ENCODE measurements at places on chromosomes 13 and 19.
A peak's percentile ranks its signal among the peaks of the same experiment; 100 is the strongest.

DNA sequence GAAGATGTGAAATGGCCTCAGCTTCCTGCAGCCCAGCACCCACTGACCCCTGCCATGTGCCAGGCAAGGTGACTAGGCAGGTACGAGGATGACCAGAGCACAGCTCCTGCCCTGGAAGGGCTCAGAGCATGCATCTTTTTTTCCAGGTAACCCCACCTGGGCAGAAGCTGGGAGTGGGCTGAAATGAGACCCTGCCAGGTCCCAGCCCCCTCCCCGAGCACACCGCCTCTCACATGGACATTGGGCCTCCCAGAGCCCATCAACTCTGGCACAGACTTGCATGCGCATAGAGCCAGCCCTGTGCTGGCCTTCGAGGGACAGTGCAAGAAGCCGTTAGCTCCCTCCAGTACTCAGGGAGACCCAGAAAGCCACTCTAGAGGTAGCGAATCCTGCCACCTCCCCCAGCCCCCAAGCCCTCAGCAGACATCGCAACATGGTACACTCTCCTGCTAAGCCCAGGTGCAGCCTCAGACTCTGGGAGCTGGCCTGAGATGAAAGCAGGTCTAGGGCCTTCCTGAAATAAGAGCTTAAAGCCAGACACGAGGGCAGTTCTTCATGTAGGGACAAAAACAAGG is 8.9 kb upstream of the VSTM2B start:
- DNase-seq: no peak

DNA sequence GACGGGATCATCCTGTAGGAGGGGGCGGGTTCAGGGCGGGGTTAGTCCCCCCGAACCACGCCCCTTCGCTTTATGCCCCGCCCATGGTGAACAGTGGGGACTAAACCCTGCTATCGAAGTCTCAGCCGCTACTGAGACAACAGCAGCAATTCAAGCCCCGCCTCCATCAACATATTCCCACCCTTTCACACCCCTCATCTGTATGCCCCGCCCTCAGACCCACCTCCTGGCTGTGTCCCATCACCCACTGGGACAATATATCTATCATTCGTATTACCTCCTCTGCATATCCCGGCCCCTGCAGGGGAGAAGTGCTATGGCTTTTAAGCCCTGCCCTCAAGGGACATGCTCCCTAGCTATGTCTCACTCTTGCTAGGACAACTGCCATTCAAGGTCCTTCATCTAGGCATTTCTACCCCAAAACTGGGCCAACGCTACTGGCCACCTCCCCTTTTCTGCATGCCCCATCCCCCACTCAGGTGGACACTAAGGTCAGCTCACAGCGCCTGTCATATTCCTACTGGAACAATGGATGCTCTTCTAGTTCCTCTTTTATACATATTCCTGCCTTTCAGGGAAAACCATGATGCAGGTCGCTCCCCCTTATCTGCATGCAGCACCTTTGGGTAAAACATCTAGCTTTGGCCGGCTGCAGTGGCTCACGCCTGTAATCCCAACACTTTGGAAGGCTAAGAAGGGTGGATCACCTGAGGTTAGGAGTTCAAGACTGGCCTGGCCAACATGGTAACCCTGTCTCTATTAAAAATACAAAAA is 11.9 kb downstream of the LRFN1 start:
- DNase-seq: peak; percentile 18

- no peak for DNase-seq
Measured at GRCh38 chr13:95382916-95383315, 81.7 kb upstream of the ABCC4 start.

- no peak for DNase-seq
Measured at GRCh38 chr13:76198568-76199163, 562.5 kb downstream of the LMO7 start.

DNA sequence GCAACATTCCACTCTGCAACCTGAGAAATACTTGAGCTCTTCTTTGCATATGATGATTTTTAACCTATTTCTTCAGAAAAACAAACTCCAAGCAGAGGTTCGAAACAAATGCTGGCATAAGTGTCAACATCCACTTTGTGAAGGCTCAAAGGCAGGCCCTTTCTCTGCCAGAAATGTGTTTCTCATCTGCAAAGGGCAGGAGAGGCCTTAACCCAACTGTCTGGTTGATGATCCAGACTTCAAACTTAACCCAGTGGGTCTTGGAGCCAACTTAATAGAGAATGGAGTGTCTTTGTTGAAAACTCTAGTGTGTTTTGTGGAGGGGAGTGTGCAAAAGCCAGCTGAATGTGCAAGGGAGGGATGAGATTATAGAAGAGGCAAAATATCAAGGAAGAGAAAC is 28.3 kb upstream of the ZNF507 start:
- DNase-seq: no peak

DNA sequence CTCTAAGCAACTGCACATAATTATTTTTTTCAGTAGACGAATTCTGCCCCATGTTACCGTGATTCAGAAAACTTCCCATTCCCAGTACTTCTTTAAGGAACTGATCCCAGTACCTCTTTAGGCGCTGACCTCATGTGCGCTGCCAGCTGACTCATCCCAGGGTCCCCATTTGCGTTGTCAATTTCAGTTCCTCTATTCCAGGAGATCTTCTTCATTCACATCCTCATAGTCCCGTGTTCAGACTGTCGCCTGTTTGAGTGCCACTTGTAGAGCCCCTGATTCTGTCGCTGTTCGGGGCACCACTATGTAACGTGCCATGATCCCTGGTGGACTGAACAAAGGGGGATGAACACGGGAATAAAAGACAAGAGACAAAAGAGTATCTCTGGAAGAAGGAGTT is 16.4 kb downstream of the FPR3 start:
- no peak for DNase-seq

- DNase-seq: no peak
Measured at GRCh38 chr13:62678039-62678438, 1262.4 kb upstream of the PCDH20 start.

DNA sequence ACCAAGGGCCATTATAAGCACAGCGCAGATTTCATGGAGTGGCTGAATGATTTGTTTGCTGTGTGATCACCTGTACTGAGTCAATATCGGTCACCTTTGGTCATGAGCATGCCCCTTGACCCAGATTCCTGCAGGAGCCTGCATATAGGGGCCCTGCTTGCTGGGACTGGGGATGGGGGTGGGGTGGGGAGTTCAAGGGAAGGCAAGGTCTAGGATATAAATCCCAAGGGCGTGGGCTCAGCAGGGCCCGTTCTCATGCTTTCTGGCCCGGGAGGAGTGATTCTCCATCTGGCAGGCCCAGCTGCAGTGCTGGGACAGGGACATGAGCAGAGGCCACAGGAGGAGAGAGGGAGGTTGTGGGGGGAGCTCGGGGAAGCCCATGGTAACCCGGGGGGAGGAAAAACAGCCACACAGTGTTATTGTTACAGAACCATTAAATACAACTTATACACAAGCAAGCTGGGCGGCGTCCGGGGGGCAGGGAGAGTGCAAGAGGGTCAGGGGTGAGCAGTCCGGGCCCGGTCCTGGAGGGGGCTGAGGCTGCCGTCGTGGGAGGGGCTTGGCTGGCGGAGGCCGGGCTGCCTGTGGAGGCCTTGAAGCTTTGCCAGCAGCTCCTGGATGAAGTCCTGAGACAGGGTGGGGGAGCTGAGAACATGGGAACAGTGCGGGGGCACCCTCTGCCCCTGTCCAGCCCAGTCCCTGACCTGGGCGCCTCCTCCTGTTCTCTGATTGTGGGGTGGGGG is 5.2 kb downstream of the PPP1R14A start:
- DNase-seq: no peak

DNA sequence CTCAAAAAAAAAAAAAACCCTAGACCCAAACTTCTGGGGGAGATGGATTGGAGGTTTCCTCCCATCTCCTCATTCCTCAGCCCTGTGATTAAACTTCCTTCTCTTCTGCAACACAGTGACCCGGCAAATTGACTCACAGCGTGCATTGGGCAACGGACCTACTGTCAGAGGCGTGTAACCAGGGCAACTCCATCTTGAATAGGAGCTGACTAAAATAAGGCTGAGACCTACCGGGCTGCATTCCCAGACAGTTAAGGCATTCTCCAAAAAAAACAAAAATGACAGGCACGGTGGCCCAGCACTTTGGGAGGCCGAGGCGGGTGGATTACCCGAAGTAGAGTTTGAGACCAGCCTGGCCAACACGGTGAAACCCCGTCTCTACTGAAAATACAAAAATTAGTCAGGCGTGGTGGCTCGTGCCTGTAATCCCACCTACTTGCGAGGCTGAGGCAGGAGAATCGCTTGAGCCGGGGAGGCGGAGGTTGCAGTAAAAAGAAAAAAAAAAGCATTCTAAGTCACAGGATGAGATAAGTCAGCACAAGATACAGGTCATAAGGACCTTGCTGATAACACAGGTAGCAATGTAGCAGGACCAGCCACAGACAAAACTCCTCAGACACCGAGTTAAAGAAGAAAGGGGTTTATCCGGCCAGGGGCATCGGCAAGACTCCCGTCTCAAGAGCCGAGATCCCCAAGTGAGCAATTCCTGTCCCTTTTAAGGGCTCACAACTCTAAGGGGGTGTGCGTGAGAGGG is 5.4 kb upstream of the NLRP7 start:
- peak; percentile 6 for DNase-seq

- peak; percentile 7 for DNase-seq
Measured at GRCh38 chr13:45564133-45564776, 51.3 kb downstream of the ERICH6B start.

- no peak for DNase-seq
Measured at GRCh38 chr19:57152921-57153320, 7.9 kb upstream of the ZIM3 start.

DNA sequence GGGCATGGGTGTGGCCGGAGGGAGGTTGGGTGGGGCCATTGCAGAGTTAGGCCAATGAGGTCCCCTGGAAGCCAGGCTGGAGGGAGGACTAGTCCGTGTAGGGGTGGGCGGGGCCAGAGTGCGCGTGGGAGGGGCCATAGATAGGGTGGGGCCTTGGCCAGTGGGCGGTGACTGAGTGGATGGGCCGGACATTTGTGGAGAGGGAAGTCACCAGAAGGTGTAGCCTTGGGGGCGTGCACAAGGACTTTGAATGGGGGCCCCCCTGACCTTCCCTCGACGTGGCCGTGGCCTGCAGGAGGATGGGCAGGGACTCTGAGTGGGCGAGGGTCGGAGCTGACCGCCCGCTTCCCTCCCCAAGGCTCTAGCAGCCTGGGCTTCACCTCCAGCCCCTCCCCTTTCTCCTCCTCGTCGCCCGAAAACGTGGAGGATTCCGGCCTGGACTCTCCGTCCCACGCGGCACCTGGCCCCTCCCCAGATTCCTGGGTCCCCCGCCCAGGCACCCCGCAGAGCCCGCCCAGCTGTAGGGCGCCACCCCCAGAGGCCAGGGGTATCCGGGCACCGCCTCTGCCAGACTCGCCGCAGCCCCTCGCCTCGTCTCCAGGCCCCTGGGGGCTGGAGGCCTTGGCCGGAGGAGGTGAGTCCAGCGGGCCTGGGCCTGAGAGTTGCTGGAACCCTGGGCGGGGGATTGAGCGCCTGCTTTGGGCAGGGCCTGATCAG is 16.5 kb upstream of the B3GNT3 start:
- peak; percentile 44 for DNase-seq

- DNase-seq: peak; percentile 40
Measured at GRCh38 chr19:47351548-47351947, 2.4 kb downstream of the DHX34 start.

DNA sequence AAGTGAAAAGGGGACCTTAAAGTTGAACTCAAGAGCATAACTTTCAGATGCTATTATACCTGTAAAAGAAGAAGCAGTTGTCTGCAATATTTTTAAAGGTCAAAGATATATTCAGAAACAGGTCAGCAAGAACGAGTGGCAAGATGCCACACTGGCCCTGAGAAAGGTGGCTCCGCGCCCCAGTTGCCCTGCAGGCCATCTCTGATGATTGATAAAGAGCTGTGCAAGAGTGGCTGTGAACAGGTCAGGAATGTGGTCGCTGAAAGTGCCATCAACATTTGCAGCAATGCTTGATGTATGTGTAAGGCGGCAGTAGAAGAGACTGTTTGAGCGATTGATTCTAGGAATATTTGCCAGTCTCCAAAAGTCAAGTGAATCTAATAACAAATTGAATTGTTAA is 664.2 kb upstream of the SLC10A2 start:
- no peak for DNase-seq

GRCh38 chr19:37346091-37346490 is 24.8 kb upstream of the ZNF527 start:
- DNase-seq: no peak

DNA sequence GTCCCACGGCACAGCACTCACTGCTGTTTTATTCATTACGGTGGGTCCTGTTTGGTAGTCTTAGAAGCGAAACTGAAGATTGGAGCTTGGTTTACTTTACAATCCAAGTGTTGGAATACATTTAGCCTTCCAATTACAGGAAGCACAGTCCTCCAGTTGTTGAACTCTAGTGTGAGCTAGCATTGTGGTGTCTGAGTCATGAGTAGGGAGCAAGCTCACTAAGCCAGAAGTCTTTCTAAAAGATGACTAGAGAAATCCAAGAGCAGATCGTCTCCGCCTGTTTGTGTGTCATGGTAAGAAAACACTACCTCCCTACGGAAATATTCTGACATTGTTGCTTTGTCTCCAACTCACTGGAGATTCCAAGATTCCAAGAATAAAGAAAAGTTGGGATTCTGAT is 10.1 kb upstream of the SHISA2 start:
- DNase-seq: peak; percentile 14

GRCh38 chr19:40605216-40605971 is 4.2 kb downstream of the LTBP4 start:
- no peak for DNase-seq

All from endothelial cell of umbilical vein (primary cell).